ENCODE measurements at places on chromosomes 4 and X. TPM values are rescaled to one million over a fixed set of nuclear protein-coding genes. Genes with fewer than 3 reads are reported as not detected.

Gene AGA
- 7.4 TPM for polyA plus RNA-seq

Gene GRPR
- 0.72 TPM for polyA plus RNA-seq

Gene ANK2
- polyA plus RNA-seq, result 268 TPM

Gene RBMX
- 194 TPM for polyA plus RNA-seq

Gene CENPVL2
- polyA plus RNA-seq, result not detected

Gene CXCR3
- 0.19 TPM for polyA plus RNA-seq

Gene HSFX1
- polyA plus RNA-seq, result 2.6 TPM

Gene FAM9C
- 0.28 TPM for polyA plus RNA-seq

Gene ADH7
- polyA plus RNA-seq, result not detected

Gene ATG4A
- 23.8 TPM for polyA plus RNA-seq

Gene ATP2B3
- 0.80 TPM for polyA plus RNA-seq

Gene UGT8
- 0.32 TPM for polyA plus RNA-seq

Gene MAGEB16
- not detected for polyA plus RNA-seq

Gene TMEM35A
- 1.6 TPM for polyA plus RNA-seq

Gene SPINK2
- not detected for polyA plus RNA-seq

Gene GCNA
- 2.8 TPM for polyA plus RNA-seq

Gene DMRTC1B
- polyA plus RNA-seq, result 0.34 TPM

Gene HERC5
- polyA plus RNA-seq, result 2.6 TPM

Gene BST1
- 3.9 TPM for polyA plus RNA-seq

Gene ATP11C
- polyA plus RNA-seq, result 11.5 TPM

Gene ATP10D
- 8.1 TPM for polyA plus RNA-seq

Gene STBD1
- polyA plus RNA-seq, result 58.9 TPM

Gene RRH
- polyA plus RNA-seq, result 0.28 TPM

Gene CYP2U1
- polyA plus RNA-seq, result 4.7 TPM

Gene HADH
- 103 TPM for polyA plus RNA-seq

Gene PRR32
- 206 TPM for polyA plus RNA-seq

Gene ELOVL6
- 6.1 TPM for polyA plus RNA-seq

Gene GLOD5
- polyA plus RNA-seq, result not detected

Gene C4orf54
- 111 TPM for polyA plus RNA-seq
